GM12891 (cell line): ENCODE measurements at places on chromosomes 7 and 10.

- no peak for DNase-seq
Measured at GRCh38 chr7:94630855-94631254, 25.1 kb downstream of the SGCE start.

GRCh38 chr10:96906864-96907263, 74.8 kb downstream of the LCOR start:
- DNase-seq, result no peak

- no peak for DNase-seq
Measured at GRCh38 chr7:52197221-52197620, 838.2 kb upstream of the POM121L12 start.

- peak; percentile 52 for DNase-seq
Measured at GRCh38 chr10:68560186-68560942, at the start of gene TET1. Gene TET1, plus strand, starts transcription at chr10:68560337. Its CDS starts 12,002 bp downstream, at chr10:68572339.

- no peak for DNase-seq
Measured at GRCh38 chr7:129643550-129644170, 32.1 kb downstream of the NRF1 start.

DNA sequence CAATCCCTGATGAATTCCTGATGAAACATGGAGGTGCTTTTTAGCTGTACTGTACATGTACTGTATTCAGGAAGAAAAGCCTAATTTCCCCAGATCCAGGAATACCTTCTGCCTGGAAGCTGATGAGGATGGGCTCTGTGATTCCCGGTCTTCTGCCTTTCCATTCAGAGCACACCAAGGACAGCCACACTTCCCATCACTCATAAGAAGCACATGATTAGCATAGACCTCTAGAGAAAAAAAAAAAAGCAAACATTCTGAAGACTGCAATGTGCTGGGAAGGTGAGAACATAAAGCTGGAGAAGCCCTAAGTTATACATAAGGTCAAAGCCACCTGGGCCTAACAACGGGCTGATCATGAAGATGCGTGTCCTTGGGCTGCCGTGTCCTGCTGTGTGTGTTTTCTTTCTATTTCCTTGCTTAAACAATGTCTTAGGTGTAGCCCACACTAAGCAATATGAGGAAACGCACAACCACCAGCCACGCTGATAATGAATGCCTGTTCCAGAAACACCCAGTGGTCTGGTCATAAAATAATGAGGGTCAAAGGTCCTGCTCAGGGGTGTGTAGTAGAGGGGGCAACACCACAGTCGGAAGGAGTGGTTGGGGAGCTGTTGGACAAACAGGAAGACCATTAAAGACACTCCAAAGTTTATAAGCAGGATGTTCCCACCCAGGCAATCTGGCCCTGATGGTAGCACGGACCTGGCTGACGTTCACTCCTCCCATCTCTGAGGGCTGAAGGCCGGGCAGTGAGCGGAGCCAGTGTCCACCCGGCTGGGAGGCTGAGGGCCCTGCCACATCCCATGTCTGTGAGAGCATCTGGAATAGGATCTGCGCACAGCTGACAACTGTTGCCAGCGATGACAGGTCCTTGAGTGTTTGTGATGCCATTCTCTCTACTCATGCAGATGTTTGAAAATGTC, 7.9 kb downstream of the PKD1L1 start:
- no peak for DNase-seq
